ENCODE measurements at places on chromosomes 7 and 10.

- no peak for DNase-seq
Observed at GRCh38 chr7:232410-233248, 40.3 kb downstream of the FAM20C start.

DNA sequence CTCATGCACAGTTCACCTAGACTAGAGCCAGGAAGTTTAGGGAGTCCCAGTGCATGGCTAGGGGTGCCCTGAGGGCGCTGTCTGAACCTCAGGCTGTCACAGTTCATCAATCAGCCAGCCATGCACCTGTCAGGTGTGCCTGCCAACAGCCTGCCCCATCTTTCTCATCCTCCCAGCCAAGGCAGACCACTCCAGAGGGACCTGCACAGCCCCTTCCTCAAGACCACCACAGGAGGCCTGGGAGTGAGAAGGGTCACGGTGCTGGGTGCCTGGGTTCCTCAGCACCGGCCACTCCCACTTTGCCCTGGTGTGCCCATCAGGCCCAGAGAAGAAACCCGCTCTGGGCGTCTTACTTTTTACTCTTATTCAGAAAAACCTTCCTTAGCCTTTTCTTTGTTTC is 8.4 kb downstream of the ATP6V1F start:
- DNase-seq: no peak

- DNase-seq: no peak
Observed at GRCh38 chr10:92074126-92074887, 150.7 kb downstream of the BTAF1 start.

- DNase-seq: no peak
Observed at GRCh38 chr7:2435146-2435545, 31.7 kb downstream of the CHST12 start.

- no peak for DNase-seq
Observed at GRCh38 chr10:119734396-119735332, 8.8 kb downstream of the INPP5F start.

GRCh38 chr7:97270280-97270679 is 152.8 kb downstream of the SDHAF3 start:
- DNase-seq: no peak

GRCh38 chr10:35442028-35442427 is 105.7 kb downstream of the CCNY start:
- peak; percentile 49 for DNase-seq

DNA sequence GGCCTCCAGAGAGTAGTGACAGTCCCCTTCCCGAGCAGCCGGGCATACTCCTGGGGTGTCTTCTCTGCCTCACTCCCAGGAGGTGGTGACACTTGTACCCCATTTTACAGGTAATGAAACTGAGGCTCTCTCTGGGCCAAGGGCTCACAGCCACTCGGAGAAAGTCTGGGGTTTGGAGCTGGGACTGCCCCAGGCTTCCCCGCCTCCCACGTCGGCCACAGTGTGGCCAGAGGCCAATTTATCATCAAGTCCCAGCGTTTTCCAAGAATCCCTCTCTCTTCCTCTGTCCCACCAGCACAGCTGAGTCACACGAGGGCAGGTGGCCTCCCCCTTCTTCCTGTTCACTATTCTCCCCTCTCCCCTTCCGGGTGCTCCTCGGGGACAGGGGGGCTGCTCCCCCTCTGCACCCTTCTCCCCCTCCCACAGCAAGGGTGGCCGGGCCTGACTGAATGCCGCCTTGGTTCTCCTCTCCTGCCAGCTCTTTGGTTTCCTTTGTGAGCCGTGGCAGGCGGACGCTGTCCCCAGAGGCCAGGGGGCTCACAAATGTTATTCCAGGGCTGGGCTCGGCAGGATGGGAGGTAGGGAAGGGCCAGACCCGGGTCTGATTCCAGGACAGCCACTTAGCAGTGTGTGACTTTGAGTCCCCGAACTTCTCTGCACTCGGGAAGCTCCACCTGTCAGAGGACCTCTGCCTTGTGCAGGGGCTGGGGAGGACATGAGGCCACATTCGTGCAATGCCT is 17.7 kb downstream of the CLIP2 start:
- peak; percentile 53 for DNase-seq

GRCh38 chr7:22666732-22667131 is 60.3 kb upstream of the IL6 start:
- no peak for DNase-seq

- no peak for DNase-seq
Observed at GRCh38 chr10:49369216-49370162, 26.4 kb downstream of the DRGX start.

GRCh38 chr7:130957137-130957513 is 223.1 kb upstream of the KLF14 start:
- DNase-seq: no peak

GRCh38 chr10:71561003-71561574 is 158.5 kb downstream of the C10orf105 start:
- DNase-seq: no peak

DNA sequence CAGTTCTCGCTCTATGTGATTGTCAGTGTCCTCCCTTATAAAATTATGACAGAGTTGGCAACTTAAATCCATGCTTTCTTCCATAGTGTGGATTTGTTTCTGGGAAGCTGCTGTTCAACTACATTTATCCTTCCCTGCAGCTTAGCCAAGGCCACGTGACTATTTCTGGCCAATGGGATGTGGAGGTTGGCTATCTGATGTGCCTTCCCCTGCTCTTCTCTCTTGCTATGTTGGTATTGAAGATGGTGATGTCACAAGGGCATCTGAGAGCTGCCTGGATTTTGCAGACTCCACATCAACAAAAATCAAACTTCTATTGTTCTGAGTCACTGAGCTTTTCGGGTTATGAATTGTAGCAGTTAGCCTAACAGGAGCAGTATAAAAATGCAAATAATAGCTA is 164.9 kb upstream of the RHOBTB1 start:
- no peak for DNase-seq

DNA sequence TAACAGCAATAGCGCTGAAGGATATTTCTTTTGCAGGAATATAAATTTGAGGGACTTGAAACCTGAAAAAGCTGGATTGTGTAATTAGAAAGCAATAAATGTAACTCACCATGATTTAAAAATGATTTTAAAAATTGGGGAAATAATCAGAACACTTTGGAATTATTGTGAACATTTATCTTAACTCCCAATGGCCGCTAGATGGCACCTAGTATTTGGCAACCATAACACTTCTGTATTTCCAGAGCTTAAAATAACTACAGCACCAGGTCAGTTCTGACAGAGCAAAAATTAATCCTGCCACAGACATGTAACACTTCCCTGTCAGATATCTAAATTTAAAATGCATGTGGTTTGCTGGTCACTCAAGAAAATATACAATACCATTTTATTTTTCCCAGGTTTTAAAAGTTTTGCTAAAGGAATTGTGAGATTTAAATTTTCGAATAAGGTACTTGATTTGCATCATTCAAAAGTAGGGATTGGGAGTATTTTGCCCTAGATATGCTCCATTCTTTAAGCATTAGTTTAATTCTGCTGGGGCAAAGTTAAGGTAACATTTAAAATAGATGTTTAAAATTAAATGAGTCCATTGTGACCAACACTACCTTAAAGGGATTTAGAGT is 144.5 kb downstream of the PPP1R3A start:
- DNase-seq: peak; percentile 12

- DNase-seq: no peak
Observed at GRCh38 chr7:79531905-79532664, 78.6 kb upstream of the MAGI2 start.

GRCh38 chr7:91239772-91240171 is 24.5 kb upstream of the FZD1 start:
- DNase-seq: no peak

- no peak for DNase-seq
Observed at GRCh38 chr7:78127009-78127408, 328.4 kb downstream of the PHTF2 start.

GRCh38 chr7:121163699-121164098 is 165.1 kb upstream of the WNT16 start:
- no peak for DNase-seq

GRCh38 chr10:99292159-99292558 is 37.0 kb upstream of the CNNM1 start:
- DNase-seq: no peak

DNA sequence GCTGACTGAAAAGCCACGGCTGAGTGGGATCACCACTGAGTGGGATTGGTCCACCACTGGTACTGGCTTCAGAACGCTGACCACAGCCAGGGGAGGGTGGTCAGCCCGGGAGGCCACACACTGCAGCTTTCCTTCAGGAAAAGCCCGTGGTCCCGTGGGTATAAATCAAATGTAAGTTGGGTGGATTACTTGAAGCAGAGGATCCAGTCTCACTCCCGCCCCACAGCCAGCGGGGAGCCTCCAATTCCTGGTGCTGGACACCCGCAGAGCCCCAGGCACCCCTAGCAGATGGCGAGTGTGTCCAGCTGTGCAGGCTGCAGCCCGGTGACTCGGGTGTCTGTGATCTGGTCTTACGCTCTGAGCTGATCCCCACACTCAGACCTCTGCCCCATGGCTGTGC is 231.1 kb upstream of the ZNF32 start:
- DNase-seq: no peak

GRCh38 chr7:133436014-133436428 is 183.1 kb downstream of the EXOC4 start:
- DNase-seq: no peak

DNA sequence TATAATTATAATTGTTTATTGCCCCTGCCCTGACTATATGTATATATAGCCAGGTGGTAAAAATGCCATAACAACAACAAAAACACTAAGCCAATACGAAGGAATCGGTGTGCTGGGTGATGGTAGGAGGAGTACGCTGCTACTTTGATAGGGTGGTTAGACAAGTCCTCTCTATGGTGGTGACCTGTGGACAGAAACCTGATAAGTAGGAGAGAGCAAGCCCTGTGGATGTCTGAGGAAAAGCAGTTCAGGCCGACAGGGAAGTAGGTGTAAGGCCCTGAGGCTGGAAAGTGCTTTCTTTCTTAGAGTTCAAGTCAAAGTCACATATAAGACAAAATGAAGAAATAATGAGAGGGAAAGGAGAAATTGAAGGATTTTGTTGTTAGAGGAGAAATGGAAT is 823.8 kb upstream of the CELF2 start:
- no peak for DNase-seq

- DNase-seq: no peak
Observed at GRCh38 chr7:149855361-149856305, 17.5 kb downstream of the ZNF862 start.

- DNase-seq: no peak
Observed at GRCh38 chr7:6496842-6497636, 49.3 kb upstream of the DAGLB start.

DNA sequence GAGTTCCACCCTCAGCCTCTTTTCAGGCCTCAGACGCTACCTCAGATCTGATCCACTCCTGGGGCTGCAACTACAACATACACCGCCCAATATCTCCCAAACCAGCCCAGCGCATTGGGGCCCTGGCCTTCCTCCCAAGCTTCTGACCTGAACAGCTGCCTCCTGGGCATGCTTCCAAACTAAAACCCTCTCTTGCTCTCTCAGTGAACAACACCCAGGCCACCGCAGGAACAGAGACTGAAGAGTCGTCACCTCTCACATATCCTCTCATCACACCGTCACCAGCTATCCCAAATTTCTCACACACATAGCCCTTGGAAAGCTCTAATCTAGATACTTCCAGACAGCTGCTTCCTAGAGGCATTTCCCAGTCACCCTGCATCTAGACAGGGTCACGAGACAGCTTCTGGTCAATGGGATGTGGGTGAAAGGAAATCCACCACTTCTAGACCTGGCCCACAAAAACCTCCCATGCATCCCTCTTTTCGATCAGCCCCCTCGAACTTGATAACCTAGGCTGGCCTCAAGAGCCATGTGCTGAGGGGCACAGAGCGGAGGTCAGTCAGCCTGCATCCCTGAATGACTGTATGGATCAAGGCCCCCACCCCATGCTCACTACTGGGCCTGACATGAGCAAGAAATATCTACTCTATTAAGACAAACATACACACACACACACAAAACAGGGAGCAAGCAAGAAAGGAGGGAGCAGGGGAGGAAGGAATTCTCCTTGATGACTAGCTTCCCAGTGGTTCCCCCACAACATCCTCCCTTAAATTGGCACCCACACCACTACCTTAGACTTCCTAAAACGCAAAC is 1.8 kb downstream of the PARP12 start:
- no peak for DNase-seq

- no peak for DNase-seq
Observed at GRCh38 chr10:65358565-65358964, 1567.3 kb upstream of the LRRTM3 start.

GRCh38 chr10:74643596-74643975 is 182.8 kb upstream of the KAT6B start:
- no peak for DNase-seq

- DNase-seq: peak; percentile 21
Observed at GRCh38 chr10:71323407-71323806, 4.3 kb downstream of the SLC29A3 start.
